ENCODE measurements at places on chromosomes 5 and 9. TPM values are rescaled to one million over a fixed set of nuclear protein-coding genes. Genes with fewer than 3 reads are reported as not detected.

The PCDHAC2 gene
- polyA plus RNA-seq: 3.7 TPM

The SYNPO gene
- 33.2 TPM for polyA plus RNA-seq

DNA sequence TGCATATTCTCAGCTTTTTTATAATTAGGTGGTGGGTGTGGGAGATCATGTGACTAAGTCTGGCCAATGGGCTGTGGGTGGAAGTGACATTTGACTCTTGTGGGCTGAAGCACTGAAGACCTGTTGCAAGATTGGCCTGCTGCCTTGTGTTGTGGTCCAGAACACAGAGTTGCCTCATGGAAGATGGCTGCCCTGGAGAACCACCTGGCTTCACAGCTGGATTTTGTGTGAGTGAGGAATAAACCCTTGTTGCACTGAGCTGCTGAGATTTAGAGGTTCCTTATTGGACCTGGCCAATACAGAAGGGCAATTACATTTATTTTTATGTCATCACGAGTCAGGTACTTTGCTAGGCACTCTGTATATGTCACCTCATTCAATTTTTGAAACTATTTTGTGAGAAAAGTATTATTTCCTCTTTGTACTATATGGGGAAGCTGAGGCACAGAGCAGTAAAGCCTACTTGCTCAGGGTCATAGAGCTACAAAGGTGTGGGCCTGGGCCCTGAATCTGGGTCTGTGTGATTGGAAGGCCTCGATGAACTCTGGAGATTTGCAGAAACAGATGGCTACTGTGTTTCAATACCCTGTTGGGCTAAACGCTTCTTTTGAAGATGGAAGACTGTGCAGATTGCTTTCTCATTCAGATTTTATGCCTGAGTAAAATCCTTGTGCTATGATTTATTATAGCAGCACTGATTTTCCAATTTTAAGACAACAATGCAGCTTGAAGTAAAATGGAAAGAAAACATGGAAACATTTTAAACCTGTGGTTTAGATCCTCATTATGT is 71.2 kb upstream of the TBC1D2 start:
- no peak for DNase-seq

GRCh38 chr5:170752257-170753215 is 31.0 kb upstream of the GABRP start:
- DNase-seq: no peak

- peak; percentile 81 for DNase-seq
Observed at GRCh38 chr5:98771382-98772109, 1.9 kb upstream of the RGMB start.

DNA sequence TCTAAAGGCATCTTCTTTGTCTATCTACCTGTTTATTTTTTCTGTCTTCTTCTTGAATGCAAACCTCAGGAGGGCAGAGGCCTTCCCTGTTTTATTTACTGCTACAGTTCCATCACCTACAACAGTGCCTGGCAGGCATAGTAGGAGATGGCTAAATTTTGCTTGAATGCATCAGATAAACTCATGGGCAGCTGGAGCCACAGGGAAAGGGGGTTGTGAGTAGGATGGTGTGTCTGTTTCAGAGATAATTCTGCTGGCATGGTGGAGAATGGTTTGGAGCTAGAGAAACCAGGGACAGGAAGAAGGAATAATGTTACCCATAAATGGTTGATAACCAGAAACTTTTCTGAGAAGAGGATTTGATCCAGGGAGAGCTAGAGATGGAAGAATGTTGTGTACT is 189.8 kb upstream of the BRINP1 start:
- DNase-seq: no peak

The HAUS6 gene
- 17.7 TPM for polyA plus RNA-seq

DNA sequence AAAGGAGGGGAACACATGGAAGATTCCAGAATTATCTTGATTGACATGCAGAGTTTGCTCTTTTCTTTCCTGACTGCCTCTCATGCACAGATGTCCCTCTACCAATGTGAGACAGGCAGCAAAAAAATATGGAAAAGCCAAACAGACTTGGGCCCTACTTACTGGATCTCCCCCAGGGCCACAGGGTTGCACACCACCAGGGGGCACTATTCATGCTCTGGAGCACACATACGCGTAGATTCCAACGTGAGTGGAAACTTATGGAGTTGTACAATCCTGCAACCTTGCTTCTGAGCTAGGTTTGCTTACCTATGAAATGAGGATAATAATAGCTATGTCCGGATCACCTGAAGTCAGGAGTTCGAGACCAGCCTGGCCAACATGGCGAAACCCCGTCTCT is 319.5 kb downstream of the ARHGEF28 start:
- no peak for DNase-seq

The PDZD2 gene
- 16.5 TPM for polyA plus RNA-seq

- peak; percentile 55 for DNase-seq
Observed at GRCh38 chr5:84382363-84383295, 2.1 kb downstream of the EDIL3 start.

GRCh38 chr5:158487156-158487555 is 612.6 kb downstream of the EBF1 start:
- DNase-seq: no peak

DNA sequence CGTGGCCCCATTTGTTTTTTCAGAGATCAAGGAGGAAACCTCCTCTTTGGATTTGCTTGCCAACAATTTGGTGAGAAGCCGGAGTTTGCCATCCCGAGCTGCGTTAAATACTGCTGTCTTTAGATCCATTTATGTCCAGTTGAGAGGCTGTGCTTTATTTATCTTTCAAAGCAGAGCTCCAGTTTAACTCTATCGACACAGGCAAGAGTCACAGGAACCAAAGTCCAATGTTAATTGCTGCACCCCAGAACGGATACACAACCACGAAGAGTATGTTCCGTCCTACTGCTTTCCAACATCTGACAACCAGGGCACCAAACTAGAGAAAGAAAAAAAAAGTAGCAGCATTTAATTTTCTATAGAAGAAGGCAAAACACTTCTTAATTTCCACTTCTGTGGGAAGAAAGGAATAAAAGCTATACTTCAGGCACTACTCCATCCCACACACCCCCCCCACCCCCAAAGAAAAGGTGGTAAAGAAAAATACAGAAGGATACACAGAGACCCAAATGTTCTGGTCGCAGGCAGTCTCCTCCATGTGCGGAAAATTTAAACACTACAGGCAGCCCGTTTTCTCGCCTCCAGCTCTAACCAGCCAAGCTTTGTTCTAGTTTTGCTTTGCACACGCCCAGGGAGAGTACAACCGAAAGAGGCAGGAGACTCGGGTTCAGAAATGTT is 1.1 kb downstream of the FEM1C start:
- no peak for DNase-seq

The XPA gene
- polyA plus RNA-seq: 29.2 TPM

The UBE2B gene
- polyA plus RNA-seq: 126 TPM

- no peak for DNase-seq
Observed at GRCh38 chr9:98130576-98131228, 11.7 kb upstream of the TRIM14 start.

The TSSK1B gene
- not detected for polyA plus RNA-seq

DNA sequence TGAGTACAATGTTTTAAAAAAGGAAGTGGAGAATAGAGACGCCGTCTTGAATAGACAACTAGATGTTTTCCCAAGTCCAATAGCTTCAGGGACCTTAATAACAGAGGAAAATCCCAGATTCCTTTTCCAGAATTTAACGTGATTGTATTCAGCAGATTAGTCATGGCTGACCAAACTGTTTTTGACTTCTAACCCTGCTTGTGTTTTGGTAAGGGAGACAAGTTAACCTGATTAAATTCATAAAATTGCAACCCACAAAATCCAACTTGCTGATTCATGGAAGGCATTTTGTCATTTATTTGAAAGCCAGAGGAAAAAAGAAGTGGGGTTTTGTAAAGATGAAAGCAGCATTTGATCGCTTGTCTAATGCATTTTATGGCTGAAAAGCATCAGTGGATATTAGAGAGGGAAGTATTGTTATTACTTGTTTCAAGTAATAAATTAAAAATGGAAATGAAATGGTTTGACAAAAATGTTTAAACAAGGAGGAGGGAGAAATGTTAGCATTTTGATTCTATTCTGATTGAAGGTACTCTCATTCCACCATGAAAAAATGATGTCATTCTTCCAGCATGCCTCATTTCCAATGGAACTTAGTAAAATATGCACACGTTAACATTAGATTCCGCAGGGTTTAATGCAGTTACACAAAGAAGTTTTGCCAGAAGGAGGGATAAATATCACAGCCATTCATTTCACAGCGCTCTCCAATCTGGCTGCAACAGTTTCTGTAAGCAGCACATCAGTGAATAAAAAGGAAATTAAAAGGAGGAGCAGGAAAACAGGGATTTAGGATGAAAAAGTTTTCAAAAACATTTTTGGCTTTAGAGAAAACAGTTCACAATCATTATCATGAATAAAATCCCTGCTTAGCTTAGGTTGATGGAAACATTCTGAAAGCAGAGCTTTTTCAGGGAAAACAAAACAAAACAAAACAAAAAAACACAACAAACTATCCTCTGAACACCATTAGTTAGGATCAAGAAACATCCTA is 314.7 kb downstream of the PRR16 start:
- DNase-seq: no peak

- DNase-seq: no peak
Observed at GRCh38 chr9:31140316-31140715, 1244.1 kb upstream of the ACO1 start.

The ADAM19 gene
- polyA plus RNA-seq: 22.2 TPM

DNA sequence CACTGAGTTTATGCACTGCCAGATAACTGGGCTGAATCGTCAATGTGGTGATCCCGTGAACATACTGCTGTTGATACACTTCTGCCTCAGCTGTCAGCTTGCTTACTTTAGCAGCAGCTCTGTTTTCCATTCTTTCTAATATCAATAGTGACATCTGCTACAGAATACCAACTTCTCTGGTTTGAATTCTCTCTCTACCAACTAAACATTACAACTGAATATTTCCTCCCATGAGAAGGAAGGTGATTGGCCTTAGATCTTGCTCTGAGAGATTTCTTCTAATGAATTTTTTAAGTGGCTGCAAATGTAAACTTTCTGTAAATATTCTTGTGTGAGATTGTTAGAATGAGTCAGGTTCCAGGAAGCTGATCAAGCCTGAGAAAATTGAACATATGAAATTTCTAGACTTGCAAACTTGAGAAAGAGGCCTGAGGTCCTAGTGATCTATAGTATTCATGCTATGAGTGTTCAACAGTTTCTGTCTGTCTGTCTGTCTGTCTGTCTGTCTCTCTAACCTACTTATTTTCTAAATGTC is 205.5 kb upstream of the CDKN2B start:
- no peak for DNase-seq

GRCh38 chr5:62132276-62132675 is 173.7 kb upstream of the KIF2A start:
- no peak for DNase-seq

- DNase-seq: no peak
Observed at GRCh38 chr9:128987805-128988204, 40.3 kb downstream of the NUP188 start.

The IRX4 gene
- polyA plus RNA-seq: not detected

The RPL7A gene
- polyA plus RNA-seq: 3,157 TPM

The EQTN gene
- polyA plus RNA-seq: not detected

- DNase-seq: no peak
Observed at GRCh38 chr9:128408963-128409431, 11.7 kb upstream of the CERCAM start.

DNA sequence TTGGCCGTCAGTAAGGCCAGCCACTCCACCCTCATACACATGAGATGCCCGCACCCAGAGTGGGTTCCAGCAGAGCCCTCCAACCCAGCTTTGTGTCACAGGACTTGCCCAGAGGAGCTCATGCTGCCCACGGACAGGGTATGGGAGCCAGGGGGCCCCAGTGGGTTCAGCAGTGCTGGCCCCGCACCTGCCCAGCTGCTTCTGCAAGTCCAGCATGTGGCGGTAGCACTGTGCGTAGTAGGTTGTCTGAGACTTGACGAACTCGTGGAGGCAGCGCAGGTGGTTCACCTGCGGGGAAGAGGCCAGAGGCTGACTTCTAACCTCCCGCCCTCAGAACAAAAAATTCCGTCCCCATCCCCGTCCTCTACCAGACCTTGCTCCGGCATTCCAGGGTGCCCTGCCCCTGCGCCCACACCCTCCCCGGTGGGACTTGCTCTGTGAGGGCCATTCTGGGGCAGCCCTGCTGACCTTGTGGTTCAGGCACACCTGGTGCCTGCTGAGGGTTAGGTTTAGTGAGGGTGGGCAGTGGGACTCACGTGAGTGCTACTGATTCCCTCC is 18.5 kb downstream of the SH3GLB2 start:
- no peak for DNase-seq

GRCh38 chr9:83620841-83621636 is 1.9 kb upstream of the IDNK start:
- DNase-seq: peak; percentile 50

The SH2D3C gene
- 41.9 TPM for polyA plus RNA-seq

DNA sequence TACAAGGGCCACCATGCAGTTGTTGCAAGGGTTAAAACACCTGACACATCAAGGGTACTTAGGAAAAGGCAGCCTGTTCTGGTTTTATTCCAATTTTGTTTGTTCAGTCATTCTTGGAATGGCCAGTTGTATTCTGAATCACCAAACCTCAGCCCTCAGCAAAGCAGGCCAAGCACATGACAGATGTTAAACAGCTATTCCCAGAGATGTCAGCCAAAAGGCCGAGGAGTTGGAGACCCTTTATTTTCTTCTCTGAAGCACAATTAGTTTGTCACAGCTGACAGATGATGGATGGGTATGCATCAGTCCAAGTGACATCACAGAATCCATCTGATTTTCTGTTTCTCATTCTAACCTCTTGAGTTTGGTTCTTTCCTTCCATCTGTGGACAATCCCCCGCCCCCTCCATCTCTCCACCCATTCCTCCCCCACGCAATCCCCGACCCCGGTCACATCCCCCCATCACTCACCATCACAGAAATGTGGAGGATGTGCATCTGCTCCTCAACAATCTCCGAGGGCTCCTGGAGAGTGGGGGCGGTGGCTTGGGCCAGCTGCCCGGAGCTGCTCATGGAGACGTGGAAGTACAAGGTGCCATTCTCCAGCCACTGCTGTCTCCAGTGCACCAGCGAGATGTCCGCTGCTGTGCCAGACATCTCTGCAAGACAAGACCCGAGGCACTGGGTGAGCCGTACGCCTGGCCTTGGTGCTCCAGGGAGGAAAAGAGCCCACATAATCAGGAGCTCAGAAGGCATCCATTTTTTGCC is 123.8 kb downstream of the ASTN2 start:
- DNase-seq: no peak

GRCh38 chr5:448061-448765 is 5.2 kb downstream of the EXOC3 start:
- no peak for DNase-seq

DNA sequence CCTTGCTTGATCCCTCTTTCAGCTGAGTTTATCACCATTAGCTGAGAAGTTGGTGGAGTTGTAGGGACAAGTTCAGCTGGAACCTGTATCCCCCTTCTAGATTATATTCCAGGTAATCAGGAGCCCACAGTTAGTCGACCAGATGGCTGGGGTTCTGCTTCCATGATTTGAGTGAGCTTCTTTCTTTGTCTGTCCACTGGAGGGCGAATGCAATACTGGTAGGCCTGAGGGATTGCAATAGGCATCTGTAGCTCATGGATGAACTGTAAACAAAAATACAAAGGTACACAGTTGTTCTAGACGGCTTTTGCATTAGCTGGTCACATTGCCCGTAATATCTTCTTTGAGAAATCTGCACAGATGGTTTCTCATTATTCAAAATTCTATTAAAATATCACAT is 88.9 kb downstream of the PCSK5 start:
- no peak for DNase-seq

- DNase-seq: no peak
Observed at GRCh38 chr5:115379622-115380344, 83.3 kb upstream of the CCDC112 start.
